NCI-H187 treated with DMSO at 0.1 percent for 48 hours (cell line): ENCODE measurements at places on chromosomes 16 and 17.

DNA sequence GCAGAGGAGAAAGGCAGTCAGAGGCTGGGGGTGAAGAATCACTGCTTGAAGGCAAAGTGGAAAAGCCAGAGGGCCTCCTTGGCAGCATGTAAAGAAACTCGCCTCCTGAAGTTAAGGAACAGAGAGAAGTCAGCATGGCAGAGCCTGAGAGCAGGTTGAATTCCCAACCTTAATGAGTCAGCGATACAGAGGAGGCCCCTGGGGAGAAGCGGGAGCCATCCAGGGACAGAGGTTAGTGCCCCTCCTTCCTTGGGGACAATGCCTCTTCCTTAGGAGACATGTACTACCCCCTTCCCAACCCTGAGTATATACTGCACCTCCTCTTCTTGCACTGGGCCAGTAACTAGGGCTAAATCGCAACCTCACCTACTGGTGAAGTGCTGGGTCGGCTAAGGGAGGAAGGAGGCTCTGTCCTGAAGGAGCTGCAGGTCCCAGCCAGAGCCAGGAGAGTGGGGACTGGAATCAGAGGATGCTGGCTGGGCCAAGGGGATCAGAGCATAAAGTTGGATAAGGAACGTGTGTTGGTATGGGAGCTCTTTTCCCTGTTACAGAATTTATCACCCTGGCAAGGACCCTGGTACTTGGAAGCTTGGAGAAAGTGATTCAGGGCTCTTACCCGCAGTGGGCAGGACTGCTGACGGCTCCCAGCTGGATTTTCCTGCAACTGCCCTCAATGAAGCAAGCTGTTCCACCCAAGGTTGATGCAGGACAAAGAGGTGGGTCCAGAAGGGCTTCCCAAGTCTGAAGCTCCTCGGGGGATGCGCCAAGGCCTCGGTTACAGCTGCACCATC lies 5.4 kb upstream of the AANAT start:
- no peak for DNase-seq

- DNase-seq, result no peak
Observed at GRCh38 chr17:7712111-7712771, 5.3 kb upstream of the DNAH2 start.

- no peak for DNase-seq
Observed at GRCh38 chr17:82228842-82229697, at the start of gene SLC16A3. Gene SLC16A3 (plus strand): TSS chr17:82229042. CDS start chr17:82236009, 6,967 bp downstream.

DNA sequence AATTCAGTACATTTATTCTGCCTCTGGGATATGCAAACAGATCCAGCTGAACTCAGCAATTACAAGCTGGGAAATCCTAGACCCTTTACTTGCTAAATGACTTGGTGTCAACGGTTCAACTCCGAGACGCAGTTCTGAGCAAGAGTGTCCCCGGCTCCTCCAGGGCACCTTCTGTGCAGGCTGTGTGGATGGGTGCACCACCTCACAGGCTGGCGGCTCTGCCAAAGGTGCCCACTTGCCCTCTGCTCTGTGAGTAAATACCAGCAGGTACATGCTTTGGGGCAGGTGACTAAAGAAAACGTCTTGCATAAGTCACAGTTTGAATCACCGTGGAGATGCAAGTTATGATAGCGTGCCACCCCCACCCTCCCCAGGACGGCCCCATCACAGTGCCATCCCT lies 23.3 kb downstream of the MAP1LC3B start:
- no peak for DNase-seq

- no peak for DNase-seq
Observed at GRCh38 chr17:2025622-2026309, 632 bp upstream of the RTN4RL1 start.

- no peak for DNase-seq
Observed at GRCh38 chr16:47600376-47600775, 139.2 kb downstream of the PHKB start.

DNA sequence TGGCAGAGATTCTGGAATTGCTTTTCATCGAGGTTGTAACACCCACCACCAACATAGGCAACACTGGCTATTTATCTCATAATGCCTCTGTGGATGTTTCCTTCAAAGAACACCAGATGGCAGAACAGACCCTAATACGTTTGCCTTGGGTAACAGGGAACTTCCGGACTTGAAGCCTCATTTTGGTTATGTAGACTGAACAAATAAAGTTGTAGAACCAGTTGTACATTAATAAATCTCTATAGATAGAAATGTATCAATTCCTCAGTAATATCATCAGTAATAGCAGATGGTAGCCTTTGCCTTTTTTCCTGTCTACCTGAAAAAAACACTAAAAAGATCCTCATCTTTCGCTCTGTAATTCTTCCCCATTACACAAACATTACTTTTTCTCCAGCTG lies 25.9 kb upstream of the APOH start:
- no peak for DNase-seq

GRCh38 chr16:52561910-52562741 lies 15.2 kb upstream of the TOX3 start:
- peak; percentile 73 for DNase-seq

GRCh38 chr17:29138971-29139691 lies 41.1 kb downstream of the MYO18A start:
- no peak for DNase-seq

DNA sequence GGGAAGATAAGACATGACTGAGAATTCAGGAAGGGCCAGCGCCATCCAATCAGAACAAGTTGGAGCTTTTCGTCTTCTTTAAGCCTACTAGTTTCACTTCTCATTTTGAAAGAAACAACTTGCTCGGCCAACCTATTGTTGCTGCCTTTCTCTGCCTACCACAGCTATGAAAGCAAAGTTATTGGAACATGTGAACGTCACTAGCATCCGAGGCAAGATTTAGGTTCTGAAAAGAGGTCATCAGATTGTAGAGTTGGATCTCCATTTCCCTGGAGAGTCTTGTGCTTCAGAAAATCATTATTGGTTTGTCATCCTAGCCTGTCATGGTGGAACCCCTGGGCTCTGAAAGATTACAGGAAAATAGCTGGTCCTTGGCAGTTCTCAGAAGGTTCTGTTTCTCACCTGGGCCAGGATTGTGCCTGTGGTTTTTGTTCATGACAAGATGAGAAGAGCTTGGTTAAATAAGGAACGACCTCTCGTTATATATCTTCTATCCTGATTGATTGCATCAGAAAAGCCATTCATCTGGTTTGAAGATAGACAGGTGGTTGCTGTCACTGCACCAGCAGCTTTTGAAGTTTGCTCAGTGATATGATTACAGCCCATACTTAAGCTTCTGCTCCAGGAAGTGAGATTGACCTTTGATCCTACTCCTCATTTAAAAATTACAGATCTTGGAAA lies 25.3 kb downstream of the CDH13 start:
- DNase-seq, result no peak

DNA sequence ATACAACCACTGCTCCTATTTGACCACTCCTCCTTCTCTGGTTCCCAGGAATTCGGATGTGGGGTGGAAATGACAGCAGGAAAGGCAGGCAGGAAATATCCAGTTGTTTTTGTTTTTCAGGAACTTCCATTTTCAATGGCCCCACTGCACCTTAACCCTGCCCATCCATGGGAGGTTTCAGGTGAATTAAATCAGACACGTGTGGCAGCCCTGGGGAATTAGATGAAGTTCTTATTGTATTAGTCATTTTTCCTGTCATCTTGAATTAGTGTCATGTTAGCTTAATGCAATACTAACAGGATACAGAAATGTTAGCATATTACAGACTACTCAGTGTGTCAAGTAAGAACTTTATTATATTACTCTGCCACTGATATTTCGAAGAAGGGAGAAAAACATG lies 146.4 kb downstream of the CHD9NB start:
- no peak for DNase-seq

GRCh38 chr16:2507052-2507659 lies 6.6 kb upstream of the ATP6V0C start:
- no peak for DNase-seq

GRCh38 chr17:76536511-76537287 lies 810 bp downstream of the CYGB start:
- DNase-seq, result no peak

DNA sequence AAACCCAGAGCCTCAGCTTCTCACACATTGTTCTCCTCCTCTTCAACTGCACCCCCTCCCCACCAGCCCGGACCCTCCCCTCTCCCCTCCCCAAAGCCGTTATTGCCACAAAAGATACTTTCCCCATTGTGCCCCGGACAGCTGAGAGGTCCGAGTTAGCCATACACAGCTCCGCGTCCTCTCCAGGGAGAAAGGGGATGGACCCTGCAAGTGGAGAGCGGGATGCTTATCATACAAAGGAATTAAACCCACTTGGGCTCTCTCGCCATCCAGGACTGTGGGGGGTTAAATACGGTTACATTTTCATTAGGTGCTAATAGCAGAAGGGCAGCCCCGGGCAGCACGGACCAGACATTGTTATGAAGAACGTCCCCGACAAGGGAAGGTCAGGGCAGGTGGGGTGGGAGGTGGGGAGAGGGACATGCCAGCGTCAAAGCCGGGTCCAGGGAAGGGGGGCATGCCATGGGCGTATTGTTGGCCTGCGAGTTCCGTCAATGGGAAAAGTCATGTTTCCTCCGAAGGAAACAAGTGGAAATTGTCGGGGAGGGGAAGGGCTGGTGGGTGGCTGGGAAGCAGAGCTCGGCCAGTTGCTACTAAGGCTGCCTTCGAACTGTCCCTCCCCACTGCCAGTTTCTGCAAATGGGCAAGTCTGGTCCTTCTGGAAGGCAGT lies 99.1 kb downstream of the SOX9 start:
- no peak for DNase-seq

GRCh38 chr16:71406724-71407123 lies 35.1 kb downstream of the TLE7 start:
- DNase-seq, result no peak

GRCh38 chr17:39709319-39709997 lies 9.6 kb downstream of the ERBB2 start:
- no peak for DNase-seq

DNA sequence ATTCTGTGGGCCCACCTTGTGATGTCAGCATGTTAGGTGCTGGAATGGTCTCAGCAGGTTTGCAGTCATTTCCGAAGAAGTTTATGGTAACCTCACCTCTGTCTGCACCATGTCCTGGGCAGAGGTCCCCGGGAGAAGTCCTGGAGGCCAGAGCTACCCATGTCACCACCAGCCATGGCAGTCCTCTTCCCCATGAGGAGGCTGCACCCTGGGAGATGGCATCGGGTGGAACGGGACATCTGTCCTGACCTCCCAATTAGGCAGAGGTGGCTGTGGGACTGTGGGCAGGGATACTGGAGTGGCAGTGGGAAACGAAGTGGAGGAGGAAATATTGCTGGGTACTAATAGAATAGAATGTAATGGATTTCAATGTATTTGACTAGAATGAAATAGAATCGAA lies 511.8 kb upstream of the WSB1 start:
- DNase-seq, result no peak

GRCh38 chr17:64723781-64724180 lies 61.7 kb upstream of the SMURF2 start:
- no peak for DNase-seq

DNA sequence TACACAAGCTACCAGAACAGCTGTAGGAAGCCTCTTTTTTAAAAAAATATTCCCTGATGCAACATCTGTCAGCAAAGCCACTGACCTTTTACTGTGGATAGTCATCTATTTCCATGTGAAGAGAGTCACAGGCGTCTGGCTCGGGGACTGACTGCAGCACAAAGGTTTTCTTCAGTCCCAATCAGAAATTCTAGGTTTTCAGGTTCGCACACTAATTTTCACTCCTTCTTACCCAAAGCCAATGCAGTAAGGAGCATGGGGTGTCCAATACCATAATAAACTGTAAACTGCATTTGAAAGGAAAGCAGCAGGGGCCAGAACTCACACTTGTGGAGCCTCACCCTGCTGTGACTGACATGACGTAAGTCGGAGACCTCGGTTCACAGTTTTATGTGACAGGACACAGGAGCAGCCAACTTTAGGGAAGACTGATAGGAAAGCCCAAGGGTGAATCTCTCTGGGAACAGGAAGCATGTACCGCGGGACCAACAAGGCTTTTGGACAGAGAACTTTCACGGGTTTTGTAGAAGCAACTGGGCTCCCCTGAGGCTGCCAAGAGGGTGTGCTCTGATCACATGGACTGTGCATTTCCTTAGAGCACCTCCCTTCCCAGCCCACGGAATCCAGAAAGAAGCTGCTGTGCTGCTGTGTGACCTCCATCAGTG lies 9.1 kb upstream of the TMEM100 start:
- DNase-seq, result no peak

DNA sequence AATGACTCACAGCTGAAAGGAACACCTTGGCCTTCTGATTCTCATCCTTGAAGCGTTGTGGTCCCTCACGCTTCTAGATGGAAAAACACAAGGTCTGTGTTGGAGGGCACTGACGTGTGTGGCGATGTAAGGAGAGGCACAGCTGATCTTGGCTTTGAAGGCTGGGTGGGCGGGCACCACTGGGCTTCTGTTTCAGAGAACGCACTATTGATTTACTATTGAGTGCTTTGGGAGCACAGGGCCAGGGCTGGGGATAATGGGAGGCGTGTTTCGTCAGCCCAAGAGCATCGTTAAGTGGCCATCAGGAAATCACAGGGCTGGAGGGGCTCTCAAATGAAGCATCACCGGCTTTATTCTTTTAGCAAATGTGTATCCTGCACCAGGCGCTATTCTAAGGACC lies 70.7 kb downstream of the CMIP start:
- no peak for DNase-seq

DNA sequence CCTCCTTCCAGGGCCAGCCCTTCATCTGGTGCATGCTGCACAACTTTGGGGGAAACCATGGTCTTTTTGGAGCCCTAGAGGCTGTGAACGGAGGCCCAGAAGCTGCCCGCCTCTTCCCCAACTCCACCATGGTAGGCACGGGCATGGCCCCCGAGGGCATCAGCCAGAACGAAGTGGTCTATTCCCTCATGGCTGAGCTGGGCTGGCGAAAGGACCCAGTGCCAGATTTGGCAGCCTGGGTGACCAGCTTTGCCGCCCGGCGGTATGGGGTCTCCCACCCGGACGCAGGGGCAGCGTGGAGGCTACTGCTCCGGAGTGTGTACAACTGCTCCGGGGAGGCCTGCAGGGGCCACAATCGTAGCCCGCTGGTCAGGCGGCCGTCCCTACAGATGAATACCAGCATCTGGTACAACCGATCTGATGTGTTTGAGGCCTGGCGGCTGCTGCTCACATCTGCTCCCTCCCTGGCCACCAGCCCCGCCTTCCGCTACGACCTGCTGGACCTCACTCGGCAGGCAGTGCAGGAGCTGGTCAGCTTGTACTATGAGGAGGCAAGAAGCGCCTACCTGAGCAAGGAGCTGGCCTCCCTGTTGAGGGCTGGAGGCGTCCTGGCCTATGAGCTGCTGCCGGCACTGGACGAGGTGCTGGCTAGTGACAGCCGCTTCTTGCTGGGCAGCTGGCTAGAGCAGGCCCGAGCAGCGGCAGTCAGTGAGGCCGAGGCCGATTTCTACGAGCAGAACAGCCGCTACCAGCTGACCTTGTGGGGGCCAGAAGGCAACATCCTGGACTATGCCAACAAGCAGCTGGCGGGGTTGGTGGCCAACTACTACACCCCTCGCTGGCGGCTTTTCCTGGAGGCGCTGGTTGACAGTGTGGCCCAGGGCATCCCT lies 7.4 kb downstream of the NAGLU start:
- no peak for DNase-seq

DNA sequence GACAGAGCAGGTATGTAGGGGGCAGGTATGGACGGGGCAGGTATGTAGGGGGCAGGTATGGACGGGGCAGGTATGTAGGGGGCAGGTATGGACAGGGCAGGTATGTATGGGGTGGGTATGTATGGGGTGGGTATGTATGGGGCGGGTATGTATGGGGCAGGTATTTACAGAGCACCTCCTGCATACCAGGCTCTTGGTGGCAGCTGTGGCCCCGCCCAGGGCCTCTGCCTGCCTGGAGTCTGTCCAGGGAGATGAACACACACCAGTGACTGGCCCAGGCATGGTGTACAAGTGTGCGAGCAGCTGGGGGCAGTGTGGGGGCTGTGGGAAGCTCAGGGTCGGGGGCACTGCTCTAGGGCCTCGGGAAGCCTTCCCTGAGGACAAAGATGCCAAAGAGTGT lies 4.4 kb downstream of the RPL3L start:
- DNase-seq, result no peak

GRCh38 chr16:83934684-83934977 lies 18.4 kb upstream of the OSGIN1 start:
- no peak for DNase-seq
